ENCODE measurements at places on chromosomes 2 and 18. TPM values are rescaled to one million over a fixed set of nuclear protein-coding genes. Genes with fewer than 3 reads are reported as not detected.

IL18R1 gene
- polyA plus RNA-seq: 2.3 TPM

INPP1 gene
- 65.3 TPM for polyA plus RNA-seq

CDH20 gene
- polyA plus RNA-seq: 0.20 TPM

ZBTB7C gene
- 6.0 TPM for polyA plus RNA-seq

GYPC gene
- polyA plus RNA-seq: 187 TPM

PLEK gene
- polyA plus RNA-seq: 12.2 TPM

KIF1A gene
- polyA plus RNA-seq: 106 TPM

FKBP1B gene
- 7.0 TPM for polyA plus RNA-seq

FAP gene
- 0.64 TPM for polyA plus RNA-seq

RUFY4 gene
- polyA plus RNA-seq: 0.09 TPM

GPAT2 gene
- polyA plus RNA-seq: 3.3 TPM

KYNU gene
- polyA plus RNA-seq: 4.5 TPM

NT5DC4 gene
- not detected for polyA plus RNA-seq

CENPA gene
- 0.56 TPM for polyA plus RNA-seq

MARCHF4 gene
- 0.97 TPM for polyA plus RNA-seq

PTMA gene
- polyA plus RNA-seq: 1,074 TPM

IL1F10 gene
- polyA plus RNA-seq: not detected

INO80D gene
- polyA plus RNA-seq: 2.7 TPM

C2orf74 gene
- polyA plus RNA-seq: 46.2 TPM

SLC39A10 gene
- polyA plus RNA-seq: 11.7 TPM

SERPINB13 gene
- not detected for polyA plus RNA-seq

ABCG5 gene
- polyA plus RNA-seq: 0.08 TPM

SCG2 gene
- 688 TPM for polyA plus RNA-seq

KIAA2012 gene
- not detected for polyA plus RNA-seq

SALL3 gene
- not detected for polyA plus RNA-seq

DUSP2 gene
- polyA plus RNA-seq: 2.4 TPM

PLEKHA3 gene
- 33.4 TPM for polyA plus RNA-seq

FEV gene
- 16.5 TPM for polyA plus RNA-seq

NMUR1 gene
- 1.3 TPM for polyA plus RNA-seq

DGKD gene
- polyA plus RNA-seq: 6.8 TPM

ALKAL2 gene
- polyA plus RNA-seq: 136 TPM

MEP1B gene
- polyA plus RNA-seq: not detected

FAM161A gene
- polyA plus RNA-seq: 2.2 TPM

ARHGAP28 gene
- 2.7 TPM for polyA plus RNA-seq

RESP18 gene
- not detected for polyA plus RNA-seq

AMER3 gene
- 0.13 TPM for polyA plus RNA-seq

TUBA3D gene
- polyA plus RNA-seq: 0.10 TPM

ZNF892 gene
- 0.73 TPM for polyA plus RNA-seq

ICA1L gene
- polyA plus RNA-seq: 15.6 TPM

MRPL30 gene
- polyA plus RNA-seq: 16.8 TPM

PASK gene
- 4.2 TPM for polyA plus RNA-seq

NLRC4 gene
- polyA plus RNA-seq: 3.1 TPM
